Foreskin keratinocyte (primary cell): ENCODE measurements at places on chromosomes 5 and 9. TPM values are rescaled to one million over a fixed set of nuclear protein-coding genes. Genes with fewer than 3 reads are reported as not detected.

XRCC4 gene
- 11.1 and 12.2 TPM in 2 replicates for total RNA-seq

ADAMTS16 gene
- not detected in 2 replicates for total RNA-seq

ECSCR gene
- not detected in 2 replicates for total RNA-seq

PCA3 gene
- not detected in 2 replicates for total RNA-seq

FBP2 gene
- not detected in 2 replicates for total RNA-seq

IL13 gene
- total RNA-seq, result not detected in 2 replicates

CA9 gene
- total RNA-seq, result 0.21 and 0.27 TPM in 2 replicates

SPATA31E1 gene
- total RNA-seq, result not detected in 2 replicates

PKD2L2 gene
- total RNA-seq, result not detected in 2 replicates

BTNL9 gene
- 0.04 TPM in 1 of 2 replicates, not detected in the other for total RNA-seq

GRCh38 chr9:125586172-125586511, 120.9 kb downstream of the MAPKAP1 start:
- no peak for DNase-seq

- no peak for DNase-seq
These were observed 59.1 kb downstream of the JMY start for GRCh38 chr5:79295029-79295428.

DNA sequence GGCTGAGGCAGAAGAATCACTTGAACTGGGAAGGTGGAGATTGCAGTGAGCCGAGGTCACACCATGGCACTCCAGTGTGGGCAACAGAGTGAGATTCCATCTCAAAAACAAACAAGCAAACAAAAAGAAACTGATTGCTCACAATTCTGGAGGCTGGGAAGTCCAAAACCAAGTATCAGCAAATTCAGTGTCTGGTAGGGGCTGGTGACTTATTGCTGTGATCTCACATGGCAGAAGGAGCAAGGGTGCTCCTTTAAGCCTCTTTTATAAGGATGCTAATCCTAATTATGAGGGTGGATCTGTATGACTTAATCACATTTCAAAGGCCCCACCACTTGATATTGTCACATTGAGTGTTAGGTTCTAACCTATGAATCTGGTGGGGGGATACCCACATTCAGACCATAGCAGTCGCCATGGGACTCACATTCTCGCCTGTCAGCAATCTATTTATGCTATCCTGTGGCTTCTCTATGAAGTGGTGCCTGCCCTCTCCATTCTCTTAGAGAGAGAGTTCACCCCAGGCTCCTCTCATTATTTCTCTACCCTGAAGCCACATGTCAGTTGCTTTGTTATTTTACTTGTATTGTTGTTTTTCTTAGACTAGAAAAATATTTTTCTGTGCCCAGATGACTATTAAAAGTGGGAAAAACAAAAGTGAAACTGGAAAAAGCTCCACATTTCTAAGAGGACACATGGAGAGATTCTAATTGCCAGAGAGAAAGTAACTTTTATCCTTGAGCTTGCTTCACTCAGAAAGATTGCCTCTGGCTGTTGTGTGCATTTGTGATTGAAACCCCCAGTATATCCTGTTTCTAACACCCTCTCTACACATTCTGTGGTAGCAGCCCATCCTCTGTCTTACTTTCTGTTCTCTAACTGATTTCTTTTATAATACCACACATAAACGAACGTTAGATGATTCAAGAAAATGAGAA, 18.8 kb upstream of the PRLR start:
- DNase-seq, result peak; percentile 3

DNA sequence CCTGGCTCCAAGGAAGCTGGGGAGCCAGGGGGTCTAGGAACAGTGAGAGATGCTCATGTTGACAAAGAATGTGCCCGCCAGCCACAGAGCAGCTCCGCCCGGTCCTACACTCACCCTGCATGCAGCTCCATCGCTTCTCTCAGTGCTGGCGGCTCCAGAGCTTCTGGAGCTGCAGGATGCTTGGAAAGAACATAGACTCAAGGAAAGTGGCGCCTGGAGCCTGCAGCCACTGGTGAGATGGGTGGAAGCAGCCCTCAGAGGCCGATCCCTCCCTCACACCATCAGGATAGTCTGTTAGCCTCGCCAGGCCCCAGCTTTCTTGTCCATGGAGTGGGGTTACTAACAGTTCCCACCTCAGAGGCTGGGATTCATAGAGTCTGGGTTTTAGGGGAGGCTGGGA, 26.4 kb upstream of the SLC6A19 start:
- no peak for DNase-seq

DNA sequence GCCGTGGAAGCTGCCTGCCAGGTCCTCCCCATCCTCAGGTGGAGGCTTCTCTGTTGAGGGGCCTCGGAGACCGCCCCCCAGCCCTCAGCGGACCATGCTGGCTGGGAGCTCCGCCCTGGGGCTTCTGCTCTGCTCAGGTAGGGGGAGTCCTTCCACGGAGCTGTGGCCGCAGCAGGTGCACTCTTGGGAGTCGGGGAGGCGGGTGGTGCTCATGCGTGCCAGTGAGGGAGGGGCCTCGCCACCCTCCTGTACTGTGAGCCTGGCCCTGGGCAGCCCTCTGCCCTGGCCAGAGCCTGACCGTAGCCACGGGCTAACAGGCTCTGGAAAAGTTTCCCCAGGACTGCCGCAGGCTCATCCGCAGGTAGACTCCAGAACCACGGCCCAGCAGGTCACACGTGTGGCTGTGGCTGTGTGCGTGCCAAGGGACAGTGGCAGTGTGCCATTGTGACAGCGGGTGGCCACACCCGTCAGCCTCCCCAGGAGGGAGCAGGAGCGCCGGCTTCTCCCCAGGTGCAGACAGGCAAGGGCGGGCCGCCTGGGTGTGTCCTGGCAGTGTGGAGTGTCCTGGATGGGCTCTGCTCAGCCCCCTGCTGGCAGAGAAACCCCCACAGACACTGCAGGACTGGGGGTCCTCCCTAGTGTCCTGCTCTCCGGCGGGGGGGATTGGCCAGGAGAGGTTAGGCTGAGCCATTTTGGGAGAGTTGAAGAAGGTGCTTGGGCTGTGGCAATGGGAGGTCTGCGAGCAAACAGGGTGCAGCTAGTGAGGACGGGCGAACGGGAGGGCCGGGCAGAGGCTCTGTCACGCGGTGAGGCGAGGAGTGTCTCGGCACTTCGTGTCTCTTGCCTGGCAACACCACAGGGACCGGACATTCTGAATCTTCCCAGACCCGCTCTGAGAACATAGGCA, 29.5 kb downstream of the TPPP start:
- DNase-seq, result no peak

- DNase-seq, result no peak
These were observed 18.3 kb upstream of the TERT start for GRCh38 chr5:1312993-1313833.

GRCh38 chr5:181207214-181207959, 2.4 kb upstream of the TRIM7 start:
- peak; percentile 88 for DNase-seq

DNA sequence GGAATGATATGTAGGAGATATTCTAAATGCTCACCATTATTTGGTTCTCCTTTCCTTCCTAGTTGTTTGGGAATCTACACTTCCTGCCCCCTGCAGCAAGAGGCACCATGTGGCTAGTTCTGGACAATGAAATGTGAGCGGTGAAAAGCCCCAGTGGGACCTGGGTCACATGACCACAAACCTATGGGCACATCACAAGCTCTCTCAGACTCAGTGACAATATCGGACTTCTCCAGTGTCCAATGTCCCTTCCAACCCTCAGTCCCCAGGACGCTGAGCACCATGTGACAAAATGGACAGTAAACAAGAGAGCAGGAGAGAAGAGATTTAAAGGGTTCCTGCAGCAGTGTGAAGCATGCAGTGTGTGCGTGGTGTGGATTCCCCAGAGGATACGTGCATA, 44.6 kb upstream of the FOXE1 start:
- DNase-seq, result no peak

DNA sequence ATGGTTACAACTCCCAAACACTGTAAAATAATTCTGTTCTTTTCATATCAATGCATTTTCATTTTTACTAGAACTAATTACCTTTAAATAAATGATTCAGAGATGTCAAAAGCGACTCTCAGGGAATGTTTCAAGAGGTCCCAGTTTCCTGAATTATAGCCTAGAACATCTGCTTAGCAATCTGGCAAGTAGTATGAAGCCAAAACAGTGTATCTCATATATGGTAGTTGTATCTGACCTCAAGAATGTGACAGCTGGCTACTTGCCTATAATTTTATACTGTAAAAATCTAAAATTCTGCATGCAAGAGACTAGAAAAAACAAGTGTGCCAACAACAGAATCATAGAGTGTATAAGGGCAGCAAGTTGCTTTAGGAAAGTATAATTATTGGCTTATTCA, 187.7 kb upstream of the POU5F2 start:
- DNase-seq, result no peak

DNA sequence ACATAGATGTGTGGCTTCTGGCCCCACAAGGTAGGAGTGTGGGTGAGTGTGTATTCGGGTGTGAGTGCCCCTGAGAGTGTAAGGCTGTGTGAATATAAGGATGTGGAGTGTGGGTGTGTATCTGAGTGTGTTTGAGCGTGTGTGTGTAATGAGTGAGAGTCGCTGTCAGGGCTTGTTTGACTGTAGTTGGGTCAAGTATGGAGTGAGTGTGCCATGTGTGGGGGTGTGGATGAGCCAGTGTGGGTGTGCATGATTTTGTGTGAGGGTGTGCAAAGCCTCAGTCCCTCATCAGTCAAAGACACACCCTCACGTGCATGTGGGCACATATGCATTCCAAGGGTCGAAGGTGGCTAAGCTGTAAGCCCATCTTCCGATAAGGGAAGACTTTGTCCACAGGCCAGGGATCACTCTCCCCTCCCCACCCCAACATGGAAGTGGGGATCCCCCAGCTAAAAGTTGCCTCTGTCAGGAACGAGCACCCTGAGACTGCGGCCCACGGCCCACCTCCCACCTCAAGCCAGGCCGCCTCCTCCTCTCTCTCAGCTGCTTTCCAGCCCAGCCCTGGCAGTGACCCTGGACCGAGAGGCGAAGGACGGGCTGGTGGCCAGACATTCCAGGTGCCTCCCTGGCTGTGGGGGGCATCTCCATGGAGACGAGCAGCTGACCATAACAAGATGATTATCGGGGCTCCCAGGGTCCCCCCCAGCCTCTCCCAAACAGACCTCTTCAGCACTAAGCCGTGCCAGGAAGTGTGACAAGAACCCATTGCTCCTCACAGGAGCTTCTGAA, 12.9 kb downstream of the AQP3 start:
- no peak for DNase-seq

GRCh38 chr5:141799507-141800167, 78.6 kb downstream of the PCDH1 start:
- no peak for DNase-seq

GRCh38 chr9:136679431-136679941, 7.8 kb downstream of the AGPAT2 start:
- DNase-seq, result no peak

DNA sequence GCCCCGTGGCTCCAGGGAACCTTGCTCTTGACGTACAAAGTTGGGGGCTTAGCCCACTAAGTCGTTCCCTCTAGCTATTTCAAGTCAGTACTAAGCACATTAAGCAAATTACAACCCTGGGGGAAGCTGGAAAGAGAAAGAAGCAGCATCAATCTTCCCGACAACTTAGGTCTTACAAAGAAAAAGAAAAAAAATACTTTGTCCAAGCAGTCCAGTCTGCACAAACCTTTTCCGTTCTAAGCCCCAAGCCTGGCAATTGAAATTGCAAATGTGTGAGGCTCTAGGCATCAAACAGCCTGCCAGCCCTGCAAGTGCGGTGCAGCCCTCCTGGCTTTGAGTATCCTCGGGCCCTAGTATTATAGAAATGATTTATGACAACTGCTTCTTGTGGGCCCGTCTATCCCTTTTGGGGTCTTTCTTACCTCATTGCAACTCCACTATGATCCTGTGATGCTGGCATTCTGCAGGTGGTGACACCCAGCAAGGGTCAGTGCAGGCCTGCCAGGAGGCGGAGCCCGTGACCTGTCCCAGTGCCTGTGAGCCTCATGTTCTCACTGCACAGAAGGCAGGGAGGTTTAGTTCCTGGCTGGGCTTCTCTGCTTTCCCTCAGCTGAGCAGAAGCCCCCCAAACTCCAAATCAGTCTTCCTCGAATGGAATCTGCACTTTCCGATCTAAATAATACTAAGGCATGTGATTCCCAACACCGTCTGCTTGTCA, 232.3 kb upstream of the IRX2 start:
- no peak for DNase-seq

DNA sequence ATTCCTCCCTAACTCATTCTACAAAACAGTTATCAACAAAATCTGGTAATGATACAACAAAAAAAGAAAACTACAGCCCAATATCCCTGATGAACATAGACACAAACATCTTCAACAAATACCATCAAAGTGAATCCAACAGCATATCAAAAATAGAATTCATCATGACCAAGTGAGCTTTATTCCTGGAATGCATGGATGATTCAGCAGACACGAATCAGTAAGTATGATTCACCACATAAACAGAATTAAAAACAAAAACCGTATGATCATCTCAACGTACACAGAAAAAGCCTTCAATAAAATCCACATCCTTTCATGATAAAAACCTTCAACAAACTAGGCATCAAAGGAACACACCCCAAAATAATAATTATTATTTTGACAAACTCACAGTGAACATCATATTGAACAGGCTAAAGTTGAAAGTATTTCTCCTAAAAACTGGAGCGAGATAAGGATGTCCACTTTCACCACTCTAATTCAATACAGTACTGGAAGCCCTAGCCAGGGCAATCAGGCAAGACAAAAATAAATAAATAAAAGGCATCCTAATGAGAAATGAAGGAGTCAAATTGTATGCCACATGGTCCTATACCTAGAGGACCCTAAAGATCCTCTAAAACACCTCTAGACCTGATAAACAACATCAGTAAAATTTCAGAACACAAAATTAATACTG, 305.1 kb upstream of the RGMB start:
- DNase-seq, result peak; percentile 90

DNA sequence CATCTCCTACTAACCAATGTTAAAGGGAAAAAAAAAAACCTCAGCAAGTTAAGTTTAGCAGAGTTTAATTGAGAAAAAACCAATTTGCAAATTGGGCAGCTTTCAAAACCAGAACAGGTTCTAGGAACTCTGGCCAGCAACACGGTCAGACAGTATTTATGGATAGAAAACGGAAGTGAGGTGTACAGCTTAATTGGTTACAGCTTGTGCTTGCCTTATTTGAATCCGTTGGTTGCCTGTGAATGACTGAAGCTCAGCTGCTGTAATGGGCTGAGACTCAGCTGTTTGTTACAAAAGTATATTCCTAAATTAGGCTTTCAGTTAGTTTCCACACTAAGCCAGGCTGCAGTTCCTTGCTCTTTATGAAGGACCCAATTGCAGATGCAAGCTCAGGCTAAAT, 217.0 kb downstream of the SREK1 start:
- DNase-seq, result no peak

DNA sequence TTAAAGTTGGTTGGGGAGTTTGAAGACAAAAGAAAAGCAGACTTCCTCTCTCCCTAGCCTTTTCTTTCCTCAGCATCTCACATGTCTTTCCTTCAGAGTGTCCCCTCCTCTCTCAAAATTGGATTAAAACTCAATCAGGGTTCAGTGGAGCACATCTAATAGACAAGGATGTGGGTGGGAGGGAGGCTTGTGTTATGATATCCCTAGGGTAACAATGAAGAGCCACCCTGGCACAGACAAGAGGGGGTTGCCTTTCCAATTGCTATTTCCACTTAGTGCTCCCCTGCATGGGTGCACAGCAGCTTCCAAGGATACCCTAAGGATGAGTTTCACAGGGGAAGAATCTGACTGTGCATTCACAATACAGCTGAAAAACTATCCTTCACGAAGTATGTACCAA, 585.2 kb upstream of the C9orf72 start:
- DNase-seq, result no peak
